ENCODE measurements at places on chromosomes 6 and 20.

DNA sequence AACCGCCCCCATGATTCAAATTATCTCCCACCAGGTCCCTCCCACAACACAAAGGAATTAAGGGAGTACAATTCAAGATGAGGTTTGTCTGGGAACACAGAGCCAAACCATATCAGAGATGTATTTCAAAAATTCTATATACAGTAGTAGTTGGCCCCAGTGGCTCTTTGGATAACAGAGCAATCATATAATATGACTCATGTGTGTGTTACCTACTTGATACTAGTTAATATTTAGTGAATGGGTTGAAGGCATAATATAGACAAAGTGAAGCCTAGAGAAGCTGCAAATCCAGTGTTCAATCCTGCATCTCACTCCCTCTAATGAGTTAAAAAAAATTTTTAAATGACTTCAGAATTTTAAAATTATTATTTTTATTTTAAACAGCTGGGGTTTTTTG is 43.2 kb downstream of the KAT14 start:
- DNase-seq = no peak

DNA sequence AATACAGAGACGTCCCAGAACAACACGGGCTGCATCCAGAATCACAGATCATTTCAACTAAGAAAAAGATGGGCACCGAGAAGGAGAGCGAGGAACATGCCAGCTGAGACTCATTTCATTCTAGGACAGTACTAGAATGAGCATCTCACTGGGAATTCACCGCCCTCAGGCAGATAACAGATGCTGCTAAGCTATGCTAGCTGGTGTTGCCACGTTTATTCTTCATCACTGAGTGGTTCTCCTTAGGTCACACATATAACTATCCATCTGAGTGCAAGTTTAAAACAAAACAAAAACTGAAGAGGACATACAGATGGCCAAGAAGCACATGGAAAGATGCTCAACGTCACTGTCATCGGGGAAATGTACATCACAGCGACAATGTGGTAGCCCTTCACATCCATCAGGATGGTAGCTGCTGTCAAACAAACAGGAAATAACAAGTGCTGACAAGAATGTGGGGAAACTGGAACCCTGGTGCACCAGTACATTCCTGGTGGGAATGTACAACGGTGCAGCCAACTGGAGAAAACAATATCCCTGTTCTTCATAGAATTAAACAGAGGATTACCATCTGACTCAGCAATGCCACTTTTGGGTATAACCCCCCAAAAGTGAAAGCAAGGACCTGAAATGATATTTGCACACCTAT is 97.6 kb downstream of the SLC22A23 start:
- no peak for DNase-seq

GRCh38 chr6:139124887-139125672 is 9.8 kb upstream of the HECA start:
- DNase-seq = peak; percentile 57

- DNase-seq = no peak
Observed at GRCh38 chr20:10708351-10709185, 34.8 kb upstream of the JAG1 start.

DNA sequence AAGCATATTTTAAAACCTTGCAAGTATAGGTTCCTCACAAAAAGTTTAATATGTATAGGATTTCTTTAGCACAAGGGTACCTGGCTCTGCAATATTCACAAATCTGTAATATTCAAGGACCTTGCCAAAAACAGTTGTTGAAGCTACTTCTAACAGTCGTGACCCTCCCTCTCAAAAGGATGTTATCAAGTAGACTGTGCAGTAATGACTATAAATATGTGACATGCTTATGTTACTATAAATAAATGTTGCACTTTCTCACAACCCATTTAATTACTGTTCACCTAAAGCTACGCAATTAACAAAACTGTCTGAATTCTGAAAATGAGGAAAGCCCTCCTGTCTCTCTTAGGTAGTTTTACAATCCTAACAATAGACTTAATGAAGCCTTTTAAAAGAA is 41.8 kb downstream of the FYN start:
- no peak for DNase-seq

DNA sequence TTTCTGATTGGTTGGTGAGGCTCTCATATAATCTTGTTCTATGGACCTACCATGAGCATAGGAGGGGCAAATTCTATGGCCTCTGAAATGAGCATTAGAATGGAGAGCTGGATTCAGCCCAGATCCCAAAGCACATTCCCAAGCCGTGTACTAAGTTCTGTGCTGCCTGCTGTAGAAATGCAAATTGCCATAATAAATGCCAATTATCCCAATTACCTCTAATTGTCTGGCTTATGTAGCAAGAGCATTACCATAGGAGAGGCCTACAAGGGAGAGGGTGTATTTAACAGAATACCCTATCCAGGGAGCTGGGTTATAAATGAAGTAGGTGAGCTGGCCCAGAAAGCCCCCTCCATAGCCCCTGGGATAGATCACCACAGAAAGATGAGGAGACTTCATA is 126.8 kb downstream of the LRFN2 start:
- no peak for DNase-seq

GRCh38 chr6:81751388-81752083 is 945 bp downstream of the TENT5A start:
- peak; percentile 22 for DNase-seq

GRCh38 chr6:125910527-125910926 is 46.0 kb upstream of the HINT3 start:
- no peak for DNase-seq

DNA sequence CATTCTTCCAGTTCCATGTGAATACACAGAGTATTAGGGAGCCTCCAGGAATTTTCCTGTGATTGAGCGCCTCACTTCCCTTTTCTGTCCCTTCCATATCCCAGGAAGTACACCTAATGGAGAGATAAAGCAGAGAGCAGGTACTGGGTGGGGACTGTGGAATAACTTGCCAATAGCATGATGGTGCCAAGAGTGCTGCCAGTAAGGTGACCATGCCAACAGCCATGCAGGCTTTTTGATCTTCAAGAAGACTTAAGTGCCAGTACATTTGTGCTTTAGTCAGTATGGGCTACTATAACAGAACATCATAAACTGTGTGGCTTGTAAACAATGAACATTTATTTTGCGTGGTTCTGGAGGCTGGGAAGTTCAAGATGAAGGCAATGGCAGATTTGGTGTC is 160.2 kb upstream of the RIMS1 start:
- no peak for DNase-seq

DNA sequence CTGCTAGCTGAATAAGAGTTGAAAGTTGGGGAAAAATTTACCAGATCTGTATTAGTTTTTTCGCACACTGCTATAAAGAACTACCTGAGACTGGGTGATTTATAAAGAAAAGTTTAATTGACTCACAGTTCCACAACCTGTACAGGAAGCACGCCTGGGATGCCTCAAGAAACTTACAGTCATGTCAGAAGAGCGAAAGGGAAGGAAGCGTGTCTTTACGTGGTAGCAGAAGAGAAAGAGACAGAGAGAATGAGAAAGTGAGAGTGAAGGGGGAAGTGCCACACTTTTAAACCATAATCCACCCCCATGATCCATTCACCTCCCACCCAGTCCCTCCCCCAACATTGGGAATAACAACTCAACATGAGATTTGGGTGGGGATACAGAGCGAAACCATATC is 79.6 kb downstream of the KHDC1L start:
- no peak for DNase-seq

GRCh38 chr6:155444120-155444917 is 11.3 kb downstream of the NOX3 start:
- no peak for DNase-seq

DNA sequence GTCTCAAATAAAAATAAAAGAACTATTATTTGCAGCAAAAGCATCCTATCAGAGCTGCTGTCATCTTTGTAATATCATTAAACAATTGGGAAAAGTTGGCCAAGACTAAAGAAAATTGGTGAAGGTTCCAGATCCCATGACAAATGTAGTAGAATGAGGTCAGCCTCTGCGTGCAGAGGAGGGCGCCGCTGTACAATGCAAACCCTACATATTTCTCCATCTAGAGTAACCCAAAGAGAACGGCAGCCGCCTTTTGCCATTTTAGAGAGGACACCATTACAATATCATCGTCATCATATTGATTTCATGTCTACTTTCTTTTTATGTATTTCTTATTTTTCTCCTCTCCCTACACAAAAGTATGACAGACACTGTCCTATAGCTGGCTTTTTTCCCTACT is 59.5 kb downstream of the ZMYND8 start:
- no peak for DNase-seq

DNA sequence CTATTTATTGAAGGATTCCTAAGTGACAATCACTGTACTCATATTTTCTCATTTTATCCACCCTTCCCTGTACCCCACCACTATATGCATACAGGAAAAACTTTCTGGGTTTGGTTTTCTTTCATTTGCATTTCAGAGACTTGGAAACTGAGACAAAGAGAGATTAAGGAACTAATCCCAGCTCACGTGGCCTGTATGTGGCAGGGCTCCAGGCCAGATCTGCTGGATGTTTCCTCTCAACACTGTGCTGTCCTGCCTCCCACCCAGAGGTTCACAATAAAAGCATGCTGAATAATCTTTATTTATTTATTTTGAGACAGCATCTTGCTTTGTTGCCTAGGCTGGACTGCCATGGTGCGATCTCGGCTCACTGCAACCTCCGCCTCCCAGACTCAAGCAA is 50.2 kb downstream of the CEP162 start:
- DNase-seq = peak; percentile 11

- no peak for DNase-seq
Observed at GRCh38 chr20:25484224-25484846, 76.9 kb downstream of the GINS1 start.

DNA sequence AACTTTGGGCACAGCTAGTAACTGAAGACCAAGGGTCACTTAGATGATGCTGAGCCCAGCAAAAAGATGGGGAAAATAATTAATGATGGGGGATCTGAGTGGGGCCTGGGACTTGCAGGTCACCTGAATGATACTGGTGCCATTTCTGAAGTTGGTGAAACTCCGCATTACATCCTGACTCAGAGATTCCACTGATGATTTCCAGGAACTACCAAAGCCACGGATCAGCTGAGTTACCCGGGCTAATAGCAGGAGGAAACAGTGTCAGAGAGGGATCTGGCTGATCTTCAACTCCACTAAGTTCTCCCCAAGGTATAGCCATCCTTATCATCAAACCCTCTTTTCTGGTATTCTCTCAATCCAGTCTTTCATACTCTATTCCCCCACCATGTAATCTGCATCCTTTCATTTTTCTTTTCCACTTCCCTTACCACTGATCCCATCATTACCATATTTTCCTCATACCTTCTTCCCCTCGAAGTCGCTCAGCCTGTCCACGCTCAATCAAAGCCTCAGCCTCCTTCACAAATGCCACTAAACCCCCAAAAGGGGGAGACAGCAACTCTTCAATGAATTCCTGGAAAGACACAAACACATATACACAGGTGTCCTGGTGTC is 20.2 kb downstream of the VPS52 start:
- DNase-seq = no peak

DNA sequence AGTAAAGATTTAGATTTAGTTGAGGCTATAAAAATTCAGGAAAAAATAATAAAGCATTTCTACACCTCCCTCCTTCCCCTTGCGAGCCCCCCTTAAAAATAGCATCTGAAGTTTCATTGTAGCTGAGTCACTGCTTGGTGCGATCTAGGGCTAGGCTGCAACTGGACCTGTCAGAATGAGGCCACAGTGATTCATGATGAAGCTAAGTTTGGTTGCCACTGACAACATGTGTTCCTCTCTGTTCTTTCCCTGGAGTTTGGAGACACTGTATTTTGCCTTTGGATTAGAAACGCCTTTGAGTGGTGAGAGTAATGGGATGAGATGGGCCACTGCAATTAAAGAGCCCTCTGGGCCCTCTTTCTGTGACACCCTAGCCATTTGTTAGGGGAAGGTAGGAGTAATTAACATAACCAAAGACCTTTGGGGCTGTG is 334.1 kb downstream of the NRN1 start:
- DNase-seq = no peak

GRCh38 chr6:1615151-1615852 is 5.6 kb downstream of the FOXC1 start:
- DNase-seq = no peak

GRCh38 chr20:50095476-50096078 is 17.4 kb downstream of the UBE2V1 start:
- no peak for DNase-seq

GRCh38 chr6:126153661-126154060 is 167.3 kb downstream of the TRMT11 start:
- no peak for DNase-seq

GRCh38 chr6:115610696-115611095 is 450.0 kb downstream of the FRK start:
- no peak for DNase-seq

DNA sequence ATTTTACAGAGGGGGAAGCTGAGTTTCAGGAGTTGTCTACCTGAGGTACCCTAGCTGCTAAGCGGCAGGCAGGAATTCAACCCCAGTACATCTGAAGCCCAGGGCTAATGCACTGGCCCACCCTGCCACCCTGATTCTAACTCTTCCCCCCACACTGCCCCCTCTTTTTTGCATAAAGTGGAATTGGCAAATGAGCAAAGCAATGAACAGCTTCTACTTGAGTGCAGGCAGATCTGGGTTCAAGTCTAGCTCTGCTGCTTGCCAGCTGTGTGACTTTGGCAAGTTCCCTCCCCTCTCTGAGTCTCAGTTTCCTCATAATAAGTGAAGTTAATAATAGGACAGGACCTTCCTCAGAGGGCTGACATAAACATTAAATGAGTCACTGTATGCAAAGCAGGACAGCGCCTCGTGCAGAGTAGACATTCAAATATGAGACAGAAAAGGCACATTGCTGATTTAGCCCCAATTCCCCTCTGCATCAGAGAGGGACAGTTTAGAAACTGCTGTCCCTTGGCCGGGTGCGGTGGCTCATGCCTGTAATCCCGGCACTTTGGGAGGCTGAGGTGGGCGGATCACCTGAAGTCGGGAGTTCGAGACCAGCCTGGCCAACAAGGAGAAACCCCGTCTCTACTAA is 4.7 kb downstream of the ADA start:
- DNase-seq = no peak

- no peak for DNase-seq
Observed at GRCh38 chr6:132261354-132261753, 139.9 kb downstream of the MOXD1 start.

DNA sequence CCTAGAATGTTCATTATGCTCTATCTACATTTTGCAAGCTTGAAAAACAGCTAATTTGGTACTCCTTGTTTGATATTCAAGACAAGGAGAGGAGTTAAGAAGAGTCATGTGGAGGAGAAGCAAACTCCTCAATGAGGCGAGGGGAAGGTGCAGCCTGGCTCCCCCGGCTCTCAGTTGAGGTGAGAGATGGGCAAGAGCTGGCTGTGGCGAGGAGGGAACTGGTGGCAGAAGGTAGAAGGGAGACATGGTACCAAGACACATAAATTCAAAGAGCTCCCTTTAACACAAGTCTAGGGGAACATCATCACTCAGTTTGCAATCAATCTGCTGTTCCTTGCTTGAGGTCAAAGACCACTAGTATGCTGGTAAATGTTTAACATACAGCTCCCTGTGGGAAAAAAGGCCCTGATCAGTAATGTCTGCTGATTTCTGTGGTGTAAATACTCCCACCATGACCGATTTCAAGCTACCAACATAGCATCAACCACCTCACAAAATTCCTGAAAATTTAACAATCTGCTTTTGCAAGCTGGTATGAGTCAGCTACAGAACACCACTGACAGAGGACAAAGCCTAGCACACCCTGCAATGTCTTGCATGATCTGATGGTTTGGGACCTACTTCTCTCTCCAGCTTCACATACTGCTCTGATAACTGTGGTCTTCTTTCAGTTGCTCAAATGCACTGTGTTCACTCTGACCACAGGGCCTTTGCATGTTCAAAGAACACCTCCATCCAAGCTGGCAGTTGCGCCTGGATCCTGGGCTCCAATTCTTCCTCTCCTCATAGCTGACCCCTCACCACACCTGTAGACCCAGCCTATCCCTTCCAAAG is 516.3 kb upstream of the CHD6 start:
- DNase-seq = no peak
